ENCODE measurements at places on chromosomes 1 and 21.

- no peak for DNase-seq
These were observed 73.5 kb downstream of the LRIG2 start for GRCh38 chr1:113146242-113147072.

DNA sequence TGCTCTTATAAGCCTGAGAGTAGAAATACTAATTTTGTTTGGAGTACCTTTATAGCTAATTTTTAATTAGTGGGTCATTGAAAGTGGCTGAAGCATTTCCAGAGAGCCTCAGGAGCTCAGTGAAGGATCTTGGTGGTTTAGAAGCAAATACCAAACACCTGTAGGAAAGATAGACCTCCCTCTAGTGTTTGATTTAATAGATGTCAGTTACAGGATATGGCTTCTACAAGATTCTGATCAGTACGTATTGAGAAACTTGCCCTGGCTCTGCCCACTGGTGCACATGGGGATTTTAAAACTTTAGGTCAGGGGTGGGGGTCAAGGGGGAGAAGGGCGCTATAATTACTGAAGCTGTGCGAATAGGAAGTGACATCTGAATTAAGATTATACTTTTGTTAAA, 122.2 kb downstream of the POU2F1 start:
- no peak for DNase-seq

- DNase-seq = no peak
These were observed 42.8 kb upstream of the ATF3 start for GRCh38 chr1:212565571-212566305.

DNA sequence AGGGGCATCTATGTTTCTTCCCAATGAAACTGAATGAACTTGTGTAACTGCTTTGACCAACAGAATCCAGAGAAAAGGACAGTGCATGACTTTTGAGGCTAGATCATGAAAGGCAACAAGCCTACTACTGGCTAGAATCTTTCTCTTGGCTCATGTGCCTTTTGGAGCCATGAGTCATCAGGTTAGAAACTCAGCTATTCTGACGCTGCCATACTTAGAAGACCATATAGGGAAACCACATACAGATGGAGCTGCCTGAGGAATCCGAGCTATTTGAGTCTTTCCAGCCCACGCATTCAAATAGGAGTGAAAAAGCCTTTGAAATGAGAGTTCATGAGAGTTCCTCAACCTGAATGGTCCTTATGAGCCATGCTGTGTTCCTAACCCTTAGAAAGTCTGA, 738.5 kb upstream of the CHRM3 start:
- no peak for DNase-seq

DNA sequence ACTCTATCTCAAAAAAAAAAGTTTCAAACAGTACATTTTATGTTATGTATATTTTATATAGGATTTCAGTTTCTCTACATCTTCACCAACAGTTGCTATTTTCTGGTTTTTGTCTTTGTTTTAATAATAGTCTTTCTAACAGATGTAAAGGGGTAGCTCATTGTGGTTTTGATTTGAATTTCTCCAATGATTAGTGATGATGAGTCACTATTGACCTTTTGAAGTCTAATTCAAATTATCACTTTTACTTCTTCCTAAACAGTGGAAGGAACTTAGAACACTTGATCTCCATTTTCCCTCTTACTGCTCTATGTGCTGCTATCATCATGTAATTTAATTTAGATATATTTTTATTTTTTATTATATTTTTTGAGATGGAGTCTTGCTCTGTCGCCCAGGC, 31.7 kb upstream of the SHCBP1L start:
- no peak for DNase-seq

DNA sequence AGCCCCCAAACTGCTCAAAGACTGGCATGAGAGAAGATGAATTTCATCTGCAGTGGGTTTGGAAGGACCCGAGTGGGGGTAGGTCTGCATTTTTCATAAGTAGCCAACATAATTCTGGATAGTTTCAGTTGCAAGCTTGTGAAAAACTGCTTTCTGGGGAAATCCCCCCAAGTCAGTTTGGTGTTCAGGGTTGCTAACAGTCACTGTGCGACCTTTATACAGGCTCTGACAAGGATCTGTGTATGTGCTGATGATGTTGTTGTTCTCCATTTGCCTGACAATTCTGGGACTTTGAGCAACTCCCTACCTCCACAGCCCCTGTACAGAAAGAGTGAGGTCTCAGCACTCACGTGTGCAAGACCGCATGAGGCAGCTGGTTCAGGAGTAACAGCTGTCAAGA, 87.9 kb downstream of the SUSD4 start:
- no peak for DNase-seq

DNA sequence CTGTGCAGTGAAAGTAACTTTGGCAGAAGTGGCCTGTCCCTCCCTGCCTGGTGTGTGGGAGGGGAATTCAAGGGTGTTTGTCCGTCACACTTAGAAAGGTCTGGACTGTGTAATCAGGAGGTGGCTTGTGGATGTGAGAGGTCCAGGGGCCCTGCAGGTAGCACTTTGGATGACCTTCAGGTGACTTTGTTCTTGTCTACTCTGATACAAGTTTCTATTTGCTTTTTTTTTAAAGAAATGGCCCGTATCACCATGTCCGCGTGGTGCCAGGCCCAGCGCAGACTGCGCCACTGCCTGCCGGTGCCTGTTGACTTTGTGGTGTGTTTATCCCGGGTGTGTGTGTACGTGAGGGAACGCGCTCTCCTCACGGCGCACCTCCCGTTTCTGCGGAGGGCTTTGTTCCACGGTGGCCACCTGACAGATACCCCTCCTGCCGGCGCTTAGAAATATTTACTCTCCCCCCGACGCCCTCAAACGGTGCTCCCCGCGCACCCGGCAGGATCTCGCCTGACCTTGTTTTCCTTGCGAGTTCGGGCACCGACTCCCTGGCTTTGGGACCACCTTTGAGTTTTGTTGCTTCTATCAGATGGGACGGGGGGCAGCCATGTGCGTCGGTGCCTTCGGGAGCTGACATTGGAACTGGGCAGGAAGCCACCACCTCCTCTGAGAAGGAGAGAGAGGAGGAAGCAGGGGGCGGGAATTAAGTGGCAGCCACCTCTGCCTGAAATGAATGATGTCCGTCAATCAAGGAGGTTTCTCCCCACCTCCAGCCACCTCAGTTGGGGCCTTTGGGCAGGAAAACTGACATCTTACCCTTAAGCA, 119.4 kb downstream of the PRDM16 start:
- DNase-seq = no peak

- DNase-seq = no peak
These were observed 157.9 kb upstream of the BACE2 start for GRCh38 chr21:41010101-41010435.
